Stimulated activated CD4-positive, alpha-beta T cell treated with anti-CD3 and anti-CD28 coated beads, Interleukin-15, amount 100 ng/mL, for 1 hour (primary cell): ENCODE measurements at places on chromosomes 6 and 20.
A peak's percentile ranks its signal among the peaks of the same experiment; 100 is the strongest.

DNA sequence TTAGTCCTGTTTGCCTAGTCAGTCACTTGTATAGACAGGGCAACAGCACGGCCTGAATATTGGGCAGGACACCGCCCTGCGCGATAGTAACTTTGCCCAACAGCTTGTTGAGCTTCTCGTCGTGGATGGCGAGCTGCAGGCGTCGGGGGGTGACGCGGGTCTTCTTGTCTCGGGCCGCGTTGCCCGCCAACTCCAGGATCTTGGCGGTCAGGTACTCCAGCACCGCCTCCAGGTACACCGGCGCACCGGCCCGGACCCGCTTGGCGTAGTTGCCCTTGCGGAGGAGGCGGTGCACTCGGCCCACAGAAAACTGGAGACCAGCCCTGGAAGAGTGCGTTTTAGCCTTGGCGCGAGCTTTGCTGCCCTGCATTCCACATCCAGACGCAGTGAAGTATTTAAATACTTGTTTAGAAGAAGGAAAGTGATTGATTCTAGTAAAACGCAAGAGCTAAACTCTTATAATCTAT is 92.8 kb upstream of the BTN3A2 start:
- no peak for DNase-seq

GRCh38 chr6:137019476-137020272 is 25.1 kb downstream of the IL20RA start:
- DNase-seq: no peak

DNA sequence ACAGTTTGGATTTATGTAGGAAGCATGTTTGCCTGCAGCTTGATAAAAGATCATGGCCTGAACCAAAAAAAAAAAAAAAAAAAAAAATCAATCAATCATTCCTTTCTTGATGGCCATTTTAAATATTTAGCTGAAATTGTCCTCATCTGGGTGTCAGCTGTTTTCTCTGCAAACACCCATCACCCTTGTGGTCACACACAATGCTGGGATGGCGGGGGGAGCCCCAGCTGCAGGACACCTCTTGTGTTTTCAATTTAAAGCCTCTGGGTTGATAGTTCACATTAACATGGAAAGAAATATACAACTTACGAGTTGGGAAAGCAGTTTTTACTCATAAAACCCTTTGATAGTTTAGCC is 160.4 kb downstream of the ZFP64 start:
- DNase-seq: no peak

DNA sequence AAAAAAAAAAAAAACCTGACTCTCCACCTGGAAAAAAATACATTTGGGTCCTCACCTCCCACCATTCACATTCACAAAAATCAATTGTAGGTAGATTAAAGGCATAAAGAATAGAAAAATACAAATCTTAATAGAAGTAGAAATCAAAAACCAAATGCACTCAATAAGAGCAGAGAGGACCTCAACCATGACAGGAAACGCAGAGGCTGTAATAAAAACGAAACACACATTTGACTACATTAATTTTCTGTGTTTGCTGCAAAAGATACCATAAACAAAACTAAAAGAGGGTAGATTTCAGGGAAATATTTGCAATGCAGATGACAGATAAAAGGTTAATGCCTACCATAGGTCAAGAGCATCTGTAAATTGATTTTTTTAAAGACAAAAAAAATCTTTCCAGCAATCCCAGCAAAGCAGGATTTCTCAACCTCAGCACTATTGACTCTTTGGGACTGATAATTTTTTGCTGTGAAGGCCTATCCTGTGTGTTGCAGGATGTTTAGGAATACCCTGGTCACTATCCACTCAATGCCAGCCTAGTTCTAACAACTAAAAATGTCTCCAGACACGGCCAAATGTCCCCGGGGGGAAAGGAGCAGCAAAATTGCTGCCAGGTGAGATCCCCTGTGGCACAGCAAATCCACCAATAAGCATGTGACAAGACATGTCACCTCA is 9.1 kb downstream of the ETV7 start:
- DNase-seq: no peak

GRCh38 chr20:46458866-46459750 is 52.7 kb upstream of the ELMO2 start:
- DNase-seq: no peak

- DNase-seq: no peak
Measured at GRCh38 chr6:18985061-18985460, 597.9 kb downstream of the RNF144B start.

GRCh38 chr6:30397697-30398096 is 52.7 kb downstream of the RPP21 start:
- DNase-seq: no peak

DNA sequence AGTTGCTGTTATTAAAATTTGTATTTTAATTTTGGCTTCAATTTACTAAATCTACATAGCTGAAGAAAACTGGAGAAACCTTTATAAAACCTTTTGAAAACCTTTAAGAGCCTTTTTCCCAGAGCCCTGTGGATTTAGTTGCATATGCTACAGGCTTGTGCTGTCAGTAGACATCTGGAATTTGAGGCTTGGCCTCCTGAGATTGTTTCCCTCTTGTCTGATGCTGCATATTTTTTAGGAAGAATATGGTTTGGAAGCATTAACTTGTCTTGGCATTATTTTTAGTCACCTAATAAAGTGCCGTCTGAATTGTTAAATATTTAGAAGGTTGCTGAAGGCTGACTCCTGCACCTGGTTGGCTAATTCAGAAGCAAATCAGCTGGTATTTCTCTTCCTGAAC is 369.4 kb downstream of the UTRN start:
- DNase-seq: no peak

DNA sequence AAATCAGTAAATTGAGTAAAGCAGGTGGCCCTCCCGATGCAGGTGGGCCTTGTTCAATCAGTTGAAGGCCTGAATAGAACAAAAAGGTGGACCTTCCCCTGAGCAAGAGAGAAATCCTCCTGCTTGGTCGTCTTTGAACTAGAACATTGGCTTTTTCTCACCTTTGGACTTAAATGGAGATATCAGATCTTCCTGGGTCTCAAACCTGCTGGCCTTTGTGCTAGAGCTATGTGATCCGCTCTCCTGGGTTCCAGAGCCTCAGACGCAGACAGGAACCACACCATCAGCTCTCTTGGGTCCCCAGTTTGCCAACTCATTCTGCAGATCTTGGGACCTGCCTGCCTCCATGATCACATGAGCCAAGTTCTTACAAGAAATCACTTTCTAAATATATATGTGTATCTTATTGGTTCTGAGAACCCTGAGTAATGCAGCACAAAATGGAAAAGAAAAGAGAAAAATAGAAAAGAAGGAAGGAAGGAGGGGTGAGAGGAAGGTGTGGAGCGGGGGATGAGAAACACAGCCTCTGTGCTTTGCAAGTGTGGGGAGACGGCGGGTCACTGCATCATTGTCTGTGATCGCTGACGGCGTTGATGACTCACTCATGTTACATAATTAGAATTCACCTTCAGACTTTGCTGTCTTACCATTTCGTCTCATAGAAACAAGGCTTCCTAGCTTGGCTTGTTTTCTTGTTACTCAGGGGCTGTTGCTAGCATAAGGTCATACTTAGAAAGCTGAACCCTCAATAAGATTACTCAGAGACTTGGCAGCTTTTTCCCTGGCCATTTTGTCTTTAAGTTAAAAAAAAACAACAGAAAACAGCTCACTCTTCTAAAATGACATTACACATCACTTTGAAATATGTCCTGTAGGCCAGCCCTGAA is 85.7 kb upstream of the NEDD9 start:
- DNase-seq: peak; percentile 32

DNA sequence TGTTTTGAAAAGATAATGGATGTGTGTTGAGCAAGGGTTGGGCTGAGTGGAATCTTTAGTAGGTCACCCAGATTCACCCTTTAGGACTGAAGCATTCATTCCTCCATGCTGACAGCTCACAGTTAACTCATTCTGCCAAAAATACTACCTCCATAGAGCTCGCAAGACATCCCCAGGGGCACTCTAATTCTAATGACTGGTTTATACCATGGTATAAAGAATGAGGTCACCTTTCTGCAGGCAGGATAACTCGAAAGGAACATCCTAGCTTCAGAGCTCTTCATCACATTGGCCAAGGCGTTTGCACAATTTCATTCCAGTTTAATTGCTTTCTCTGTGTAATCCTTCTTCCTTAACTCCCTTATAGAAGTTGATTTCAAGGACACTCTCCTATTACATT is 1257.2 kb upstream of the EYS start:
- DNase-seq: no peak

DNA sequence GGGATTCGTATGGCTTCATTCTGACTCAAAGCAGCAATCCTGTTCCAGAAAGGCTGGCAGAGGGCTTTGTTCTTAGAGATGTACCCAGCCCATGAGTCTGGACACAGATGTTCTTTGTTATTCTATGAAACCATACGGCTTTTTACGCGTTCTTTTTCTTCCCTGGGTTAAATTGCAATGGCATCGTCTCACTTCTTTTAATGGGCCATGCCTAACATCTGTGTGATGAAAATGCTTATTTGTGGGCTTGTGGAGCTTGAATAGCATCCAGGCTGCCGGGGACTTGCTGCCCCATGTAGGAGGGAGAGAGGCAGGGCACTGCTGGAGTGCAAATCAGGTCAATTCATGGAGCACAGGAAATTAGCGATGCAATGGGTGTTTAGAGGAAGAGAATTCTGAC is 19.4 kb downstream of the FAM50B start:
- no peak for DNase-seq

GRCh38 chr6:153084393-153084792 is 46.7 kb downstream of the RGS17 start:
- DNase-seq: no peak

DNA sequence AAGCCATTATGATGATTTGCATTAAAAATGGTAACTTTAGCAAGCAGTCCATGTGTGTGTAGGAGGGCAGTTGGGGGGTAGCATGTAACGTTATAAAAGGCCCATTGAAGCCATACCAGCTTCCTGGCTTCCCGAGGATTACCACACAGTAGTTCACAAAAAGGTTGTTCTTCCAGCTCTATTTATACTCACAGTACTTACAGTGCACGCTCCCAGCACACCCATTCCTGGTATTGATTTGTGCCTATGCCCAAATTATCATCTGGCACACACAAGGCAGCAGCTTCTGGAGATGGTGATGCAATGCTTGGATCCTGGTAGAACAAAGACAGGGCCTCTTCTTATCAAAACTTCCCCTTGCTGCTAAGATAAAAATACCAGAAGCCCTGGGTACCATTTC is 436.8 kb downstream of the HAO1 start:
- DNase-seq: no peak

GRCh38 chr6:45420909-45421708 is 43.4 kb upstream of the SUPT3H start:
- no peak for DNase-seq

GRCh38 chr6:158545043-158545966 is 14.6 kb upstream of the TMEM181 start:
- DNase-seq: no peak

- DNase-seq: no peak
Measured at GRCh38 chr20:40294175-40294574, 394.9 kb downstream of the MAFB start.

GRCh38 chr6:157358287-157358686 is 22.7 kb upstream of the ZDHHC14 start:
- no peak for DNase-seq

DNA sequence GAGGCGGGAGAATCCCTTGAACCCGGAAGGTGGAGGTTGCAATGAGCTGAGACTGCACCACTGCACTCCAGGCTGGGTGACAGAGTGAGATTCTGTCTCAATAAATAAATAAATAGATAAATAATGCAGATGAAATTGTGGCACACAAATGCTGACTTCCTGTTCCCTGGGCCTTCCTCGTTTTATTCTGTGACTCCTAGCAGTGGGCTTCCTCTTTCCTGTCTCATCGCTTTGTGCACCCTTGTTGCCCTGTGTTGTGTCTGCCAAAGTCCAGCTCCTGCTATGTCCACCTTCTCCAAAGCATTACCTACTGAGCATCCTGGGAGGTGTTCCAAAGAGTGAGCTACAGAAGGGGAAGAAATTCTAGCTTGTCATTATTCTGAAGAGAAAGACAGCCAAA is 100.2 kb upstream of the TIAM2 start:
- no peak for DNase-seq

GRCh38 chr6:33589731-33590530 is 9.9 kb upstream of the BAK1 start:
- no peak for DNase-seq

DNA sequence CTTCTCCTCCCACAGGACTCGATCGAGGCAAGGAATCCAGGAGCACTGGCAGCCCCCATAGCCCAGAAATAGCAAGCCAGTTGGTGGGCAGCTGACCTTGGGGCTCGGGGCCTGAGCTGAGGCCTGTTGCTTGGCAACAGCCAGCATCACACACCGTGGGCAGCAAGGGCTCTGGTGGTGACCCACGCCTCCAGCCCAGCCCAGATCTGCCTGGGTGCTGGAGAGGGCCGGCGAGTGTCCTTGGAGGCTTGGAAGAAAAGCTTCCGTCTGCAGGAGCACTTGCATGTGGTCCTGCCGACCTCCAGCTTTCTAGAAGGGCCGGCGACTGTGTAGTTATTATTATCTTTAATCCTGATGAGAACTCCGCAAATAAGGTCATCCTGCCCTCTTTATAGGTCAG is 67.3 kb downstream of the STK35 start:
- no peak for DNase-seq

DNA sequence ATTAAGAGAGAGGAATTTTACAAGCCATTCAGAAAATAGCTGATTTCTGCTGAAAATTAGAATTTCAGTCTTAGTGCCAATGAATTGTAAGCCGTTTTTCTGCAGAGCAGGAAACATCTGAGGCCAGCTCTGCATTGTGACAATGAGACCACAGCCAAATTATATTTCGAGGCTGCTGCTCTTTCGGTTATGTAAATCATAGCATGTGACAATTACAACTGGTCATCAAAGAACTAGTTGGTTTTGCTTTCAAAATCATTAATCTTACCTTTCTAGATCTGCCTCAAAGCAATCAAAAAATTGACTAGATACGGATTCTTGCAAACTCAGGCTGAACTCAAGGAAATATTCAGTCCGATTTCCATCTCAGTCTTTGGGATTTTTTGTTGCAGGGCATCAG is 33.4 kb upstream of the INSM1 start:
- no peak for DNase-seq
